Activated CD4-positive, CD25-positive, alpha-beta regulatory T cell (primary cell): ENCODE measurements at places on chromosomes 3 and 15.

- no peak for DNase-seq
These were observed 96.7 kb upstream of the KCNMB2 start for GRCh38 chr3:178439504-178439903.

DNA sequence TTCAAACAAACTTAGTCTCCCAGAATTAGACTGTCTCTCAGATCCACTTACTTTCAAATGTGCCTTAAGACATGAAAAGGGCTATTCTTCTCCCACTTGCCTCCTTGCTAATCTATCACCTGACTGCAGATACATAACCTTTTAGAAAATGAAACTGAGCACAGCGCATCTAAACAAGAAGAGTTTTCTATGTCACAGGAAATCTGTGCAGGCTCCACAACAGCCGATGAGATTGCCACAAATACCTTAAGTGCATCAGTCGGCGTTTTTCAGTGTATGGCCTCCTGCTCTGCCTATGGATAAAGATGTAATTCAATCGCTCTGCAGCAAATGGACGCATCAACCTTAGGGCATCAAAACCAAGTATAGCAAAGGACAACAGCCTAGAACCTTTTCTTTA is 544.2 kb downstream of the FOXP1 start:
- DNase-seq: no peak

- no peak for DNase-seq
These were observed 52.2 kb downstream of the GPR160 start for GRCh38 chr3:170089862-170090600.

GRCh38 chr3:36493051-36493450 is 112.7 kb downstream of the STAC start:
- no peak for DNase-seq
